ENCODE measurements at places on chromosomes 7 and 10.

DNA sequence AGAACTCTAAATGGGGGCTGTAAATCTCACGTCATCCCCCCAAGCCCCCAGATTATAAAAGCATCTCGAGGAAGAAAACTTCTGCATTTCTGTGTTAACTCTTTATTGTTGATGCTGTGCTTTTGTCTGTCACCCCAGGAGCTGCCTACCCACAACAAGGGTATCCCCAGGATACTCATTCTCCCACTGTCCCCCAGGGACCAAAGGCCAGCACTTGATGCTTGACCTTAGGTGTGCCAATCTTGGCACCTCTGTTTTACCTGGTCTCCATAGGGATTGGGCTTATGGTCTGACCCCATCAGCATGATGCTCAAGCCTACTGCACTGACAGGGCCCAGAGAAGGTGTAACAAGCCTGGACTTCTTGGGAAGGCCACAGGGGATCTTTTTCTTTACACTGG lies 225.9 kb upstream of the AGK start:
- DNase-seq = no peak

- no peak for DNase-seq
Measured at GRCh38 chr10:130010653-130011052, 46.6 kb upstream of the EBF3 start.

GRCh38 chr10:90993340-90993739 lies 72.5 kb upstream of the ANKRD1 start:
- no peak for DNase-seq

- DNase-seq = no peak
Measured at GRCh38 chr10:80204677-80205476, 460 bp downstream of the ANXA11 start.

DNA sequence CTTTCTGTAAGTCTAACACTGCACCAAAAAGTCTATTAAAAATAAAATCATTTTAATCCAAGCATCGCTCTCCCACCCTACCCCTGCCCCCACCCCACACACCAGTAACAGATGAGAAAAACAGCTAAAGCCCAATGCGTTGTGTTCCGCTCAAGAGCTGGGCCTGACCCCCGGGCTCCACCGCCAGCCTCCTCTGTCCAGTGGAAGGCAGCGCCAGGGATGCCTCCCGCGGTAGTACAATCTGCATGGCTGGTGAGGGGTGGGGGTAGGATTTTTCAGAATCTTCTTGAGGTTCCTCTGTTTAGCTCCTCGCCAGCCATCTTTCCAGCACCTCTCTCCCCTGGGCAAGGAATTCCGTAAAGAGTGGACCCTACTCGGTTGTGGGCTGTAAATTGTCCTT lies 12.1 kb downstream of the THSD7A start:
- DNase-seq = no peak

DNA sequence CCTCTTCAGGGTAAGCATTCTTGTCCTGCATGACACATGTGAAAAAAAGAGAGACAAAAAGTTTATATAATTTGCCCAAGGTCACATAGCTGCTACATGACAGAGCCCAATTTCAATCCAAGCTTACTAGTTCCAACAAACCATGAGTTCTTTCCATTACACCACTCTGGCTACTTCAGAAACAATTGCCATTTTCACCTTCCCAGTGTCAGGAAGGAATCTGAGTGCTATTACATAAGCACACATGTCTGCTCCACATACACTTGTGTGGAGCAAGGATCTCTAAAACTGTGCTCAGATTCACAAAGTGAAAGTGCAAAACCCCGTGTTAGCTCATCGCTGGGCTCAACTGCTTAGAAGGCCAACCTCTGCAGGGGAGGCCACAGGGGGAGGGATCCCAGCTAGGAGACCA lies 356.2 kb upstream of the NFE2L3 start:
- no peak for DNase-seq

- no peak for DNase-seq
Measured at GRCh38 chr10:71273506-71273905, 45.6 kb upstream of the SLC29A3 start.

- DNase-seq = no peak
Measured at GRCh38 chr10:109875151-109875568, 48.2 kb downstream of the XPNPEP1 start.

- no peak for DNase-seq
Measured at GRCh38 chr10:8418631-8419030, 364.1 kb downstream of the GATA3 start.

DNA sequence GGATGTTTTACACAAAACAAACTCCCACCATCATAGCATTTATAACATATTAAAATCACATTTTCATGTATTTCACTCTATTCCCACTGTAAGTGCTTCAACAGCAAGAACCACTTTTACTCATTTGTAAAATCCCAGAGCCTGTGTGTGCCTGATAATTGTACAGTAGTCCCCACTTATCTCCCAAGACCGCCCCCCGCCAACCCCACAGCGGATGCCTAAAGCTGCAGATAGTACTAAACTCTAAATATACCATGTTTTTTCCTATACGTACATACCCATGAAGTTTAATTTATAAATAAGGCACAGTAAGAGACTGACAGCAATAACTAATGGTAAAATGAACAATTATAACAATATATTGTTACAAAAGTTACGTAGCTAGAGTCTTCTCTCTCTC lies 33.5 kb downstream of the EZH2 start:
- DNase-seq = no peak

GRCh38 chr7:154984601-154985188 lies 18.2 kb downstream of the PAXIP1 start:
- DNase-seq = peak; percentile 68

- no peak for DNase-seq
Measured at GRCh38 chr7:100166970-100167911, 1.2 kb downstream of the GAL3ST4 start.

- DNase-seq = no peak
Measured at GRCh38 chr10:24096281-24096680, 112.7 kb upstream of the KIAA1217 start.

DNA sequence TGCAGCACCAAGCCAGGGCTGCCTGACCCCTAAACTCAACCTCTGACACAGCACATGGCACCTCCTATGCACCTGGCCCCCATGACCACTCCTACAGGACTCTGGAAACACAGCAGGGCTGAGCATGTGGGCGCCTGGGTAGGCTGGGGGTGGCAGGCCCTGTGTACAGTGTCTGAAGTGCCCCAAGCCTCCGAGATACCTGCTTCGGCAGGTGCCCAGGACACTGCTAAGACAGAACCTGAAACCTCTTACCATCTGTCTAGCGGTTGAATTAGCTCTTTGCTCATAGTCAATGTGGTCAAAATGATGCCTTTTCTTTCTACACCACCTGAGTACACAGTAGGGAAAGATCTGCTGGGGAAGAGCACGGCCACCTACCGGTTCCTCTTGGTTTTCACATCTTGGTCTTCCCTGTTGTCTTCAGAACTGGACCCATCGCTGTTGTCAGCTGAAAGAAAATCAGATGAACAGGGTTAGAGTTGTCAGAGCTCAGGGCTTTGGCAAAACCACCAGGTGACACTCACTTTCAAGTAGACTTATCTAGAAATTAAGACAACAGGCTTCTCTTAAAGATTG lies 177.4 kb downstream of the TCERG1L start:
- DNase-seq = no peak

- DNase-seq = no peak
Measured at GRCh38 chr10:7794251-7795026, 6.5 kb downstream of the ATP5F1C start.

- no peak for DNase-seq
Measured at GRCh38 chr7:98213296-98213887, 2.2 kb downstream of the BHLHA15 start.

DNA sequence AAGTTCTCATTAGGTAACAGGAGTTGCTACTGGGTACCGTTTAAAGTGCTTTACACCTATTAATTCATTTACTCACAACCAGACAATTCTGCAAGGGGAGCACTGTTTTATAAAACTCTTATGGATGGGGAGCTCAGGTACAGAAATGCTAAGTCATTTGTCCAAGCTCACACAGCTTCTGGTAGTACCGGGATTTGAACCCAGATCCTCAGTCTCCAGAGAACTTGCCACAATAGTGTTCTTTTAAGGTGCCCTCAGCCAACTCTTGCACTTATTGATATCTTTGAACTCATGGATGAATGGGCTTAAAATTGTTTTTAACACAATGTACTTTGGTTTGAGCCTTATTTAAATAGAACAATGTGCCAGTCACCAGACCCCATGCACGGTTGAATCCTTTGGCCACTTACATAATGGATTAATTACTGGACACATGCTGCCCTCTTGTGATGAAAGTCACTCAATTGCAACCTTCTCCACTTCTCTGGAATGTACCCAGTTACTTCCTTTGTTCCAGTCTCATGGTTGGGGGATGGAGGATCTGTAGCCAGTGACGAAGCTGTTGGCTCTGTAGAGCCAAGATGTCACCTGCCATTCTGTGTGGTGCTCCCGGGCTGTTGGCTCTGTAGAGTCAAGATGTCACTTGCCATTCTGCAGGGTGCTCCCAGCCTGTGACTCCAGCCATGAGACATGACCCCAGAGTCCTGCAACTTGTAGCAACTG lies 65.6 kb downstream of the NOD1 start:
- peak; percentile 73 for DNase-seq

GRCh38 chr7:133551466-133551865 lies 298.6 kb downstream of the EXOC4 start:
- DNase-seq = no peak

DNA sequence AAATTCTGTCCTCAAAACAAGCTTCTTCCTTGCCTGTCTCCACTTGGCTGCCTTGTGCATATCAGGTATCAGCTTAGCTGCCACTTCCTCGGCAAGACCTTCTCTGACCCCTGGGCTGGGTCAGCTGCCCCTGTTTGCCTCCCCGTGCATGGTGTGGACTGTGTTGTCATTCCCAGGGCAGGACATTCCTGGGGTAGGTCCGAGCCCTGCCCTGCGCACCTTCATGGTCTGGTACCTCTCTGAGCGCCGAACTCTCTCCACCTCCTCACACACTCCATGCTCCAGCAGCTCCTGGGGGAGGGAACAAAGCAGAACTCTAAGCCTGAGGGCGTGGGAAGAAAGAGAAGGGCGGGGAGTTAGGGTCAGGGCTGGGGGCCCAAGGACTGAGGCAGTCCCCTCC lies 3.8 kb downstream of the POLM start:
- DNase-seq = no peak

GRCh38 chr10:48742891-48743860 lies 58.5 kb downstream of the WDFY4 start:
- no peak for DNase-seq

DNA sequence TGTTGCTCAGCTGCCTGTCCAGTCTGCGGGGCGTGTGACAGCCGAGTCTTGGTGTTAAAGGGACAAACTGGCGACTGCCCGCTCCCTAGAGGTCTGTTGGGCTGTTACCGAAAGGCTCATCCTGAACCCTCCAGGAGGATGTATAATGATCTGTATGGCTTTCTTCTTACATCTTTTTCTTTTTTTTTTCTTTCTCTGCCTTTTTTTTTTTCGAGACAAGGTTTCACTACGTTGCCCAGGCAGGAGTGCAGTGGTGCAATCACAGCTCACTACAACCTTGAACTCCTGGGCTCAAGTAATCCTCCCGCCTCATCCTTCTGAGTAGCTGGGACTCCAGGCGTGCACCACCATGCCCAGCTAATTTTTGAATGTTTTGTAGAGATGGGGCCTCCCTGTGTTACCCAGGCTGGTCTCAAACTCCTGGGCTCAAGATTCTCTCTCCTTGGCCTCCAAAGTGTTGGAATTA lies 857 bp downstream of the INTS15 start:
- DNase-seq = no peak

GRCh38 chr7:80095545-80095944 lies 39.1 kb upstream of the GNAI1 start:
- DNase-seq = peak; percentile 33

DNA sequence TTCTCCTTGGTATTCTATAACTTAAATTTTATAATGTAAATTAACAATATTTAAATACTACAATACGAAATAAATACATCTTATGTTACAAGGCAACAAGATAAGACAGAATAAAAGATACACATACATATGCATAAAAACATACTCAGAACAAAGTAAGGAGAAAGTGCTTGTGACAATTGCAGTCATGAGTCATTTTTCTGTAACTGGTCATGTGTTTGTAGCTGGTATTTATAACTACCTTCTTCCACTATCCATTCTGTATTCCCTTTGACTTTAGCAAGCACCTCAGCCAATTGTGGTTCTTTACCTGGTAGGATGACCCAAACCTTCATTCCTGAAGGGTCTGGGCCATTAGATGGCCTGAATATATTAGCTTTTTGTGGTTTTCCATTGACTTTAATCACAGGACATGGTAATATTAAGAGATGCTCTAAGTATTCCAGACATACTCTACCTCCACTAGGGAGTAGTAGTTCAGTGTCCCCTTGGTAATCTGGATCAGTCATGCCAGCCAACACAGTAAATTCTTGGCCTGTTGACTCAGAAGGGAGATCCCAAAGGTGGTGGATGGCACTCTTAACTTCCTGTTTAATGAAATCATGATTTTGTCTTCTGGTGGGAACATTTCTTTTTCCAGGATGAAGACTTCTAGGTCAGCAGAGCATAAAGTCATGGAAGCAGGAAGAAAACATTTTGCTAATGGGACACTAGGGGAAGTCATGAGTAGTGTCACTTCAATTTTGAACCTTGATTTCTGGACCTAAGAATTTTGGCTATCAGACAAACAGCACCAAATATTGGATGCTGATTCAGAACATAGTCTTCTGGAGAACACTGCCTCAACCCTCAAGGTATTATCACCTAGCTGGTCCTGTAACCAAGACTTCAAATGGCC lies 733.7 kb upstream of the IGFBP3 start:
- no peak for DNase-seq

- DNase-seq = no peak
Measured at GRCh38 chr10:72729528-72729927, 37.6 kb downstream of the MCU start.

DNA sequence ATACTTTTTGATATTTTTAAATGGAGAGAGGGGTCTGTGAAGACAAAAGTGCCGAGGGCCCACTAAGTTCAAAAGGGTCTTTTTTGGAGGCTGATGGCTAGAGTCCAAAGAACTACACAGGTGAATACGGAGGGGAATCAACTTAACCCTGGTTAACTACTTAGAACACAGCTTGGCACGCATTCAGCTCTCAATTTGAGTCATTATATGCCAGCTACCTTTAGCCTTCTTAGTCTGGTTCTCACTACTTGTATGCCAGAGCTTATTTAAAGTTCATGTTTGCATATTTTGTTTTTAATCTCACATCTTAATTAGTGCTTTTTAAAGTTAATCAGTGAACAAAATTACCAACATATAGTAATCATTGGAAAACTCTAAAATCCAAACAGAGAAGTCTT lies 80.8 kb downstream of the VWDE start:
- DNase-seq = no peak

GRCh38 chr10:109914966-109915365 lies 8.3 kb downstream of the XPNPEP1 start:
- no peak for DNase-seq

DNA sequence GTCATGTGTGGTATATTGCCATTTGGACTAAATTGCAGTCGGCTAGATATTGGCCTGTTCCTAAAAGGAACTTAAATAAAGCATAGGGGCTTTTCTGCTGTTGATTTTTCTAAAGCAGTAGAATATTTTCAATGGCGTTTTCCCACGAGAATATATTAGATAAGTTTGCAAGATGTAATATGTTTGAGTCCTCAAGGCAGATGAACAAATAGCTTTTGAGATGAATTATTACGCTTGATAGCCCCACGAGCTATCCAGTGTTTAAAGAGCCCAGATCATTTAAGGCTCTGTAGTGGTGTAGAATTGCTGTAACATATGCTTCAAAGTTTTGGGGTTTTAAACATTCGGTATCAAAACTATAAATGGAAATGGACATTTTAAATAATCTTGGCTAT lies 2.9 kb downstream of the CELF2 start:
- DNase-seq = no peak
